ENCODE measurements at places on chromosomes 1 and 21.

GRCh38 chr1:157238585-157238984 is 100.4 kb upstream of the ETV3 start:
- no peak for DNase-seq

DNA sequence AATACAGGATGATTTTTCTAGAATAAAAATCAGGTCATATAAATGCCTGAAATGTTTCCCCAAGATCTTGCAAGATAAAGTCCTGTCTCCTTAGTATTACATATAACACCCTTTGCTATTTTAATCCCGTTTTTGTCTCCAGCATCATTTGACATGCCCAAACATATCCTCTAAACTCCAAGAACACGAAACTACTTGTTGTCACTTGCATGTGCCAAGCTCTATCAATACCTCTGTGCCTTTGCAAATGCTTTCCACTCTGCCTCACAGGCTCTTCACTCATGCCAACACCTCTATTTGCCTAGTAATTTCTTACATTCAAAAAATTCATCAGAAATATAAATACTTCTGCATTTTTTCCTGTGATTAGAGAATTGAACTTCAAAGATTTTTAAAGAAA is 37.9 kb downstream of the LRRIQ3 start:
- no peak for DNase-seq

GRCh38 chr1:213281640-213282301 is 230.7 kb downstream of the RPS6KC1 start:
- DNase-seq, result no peak

DNA sequence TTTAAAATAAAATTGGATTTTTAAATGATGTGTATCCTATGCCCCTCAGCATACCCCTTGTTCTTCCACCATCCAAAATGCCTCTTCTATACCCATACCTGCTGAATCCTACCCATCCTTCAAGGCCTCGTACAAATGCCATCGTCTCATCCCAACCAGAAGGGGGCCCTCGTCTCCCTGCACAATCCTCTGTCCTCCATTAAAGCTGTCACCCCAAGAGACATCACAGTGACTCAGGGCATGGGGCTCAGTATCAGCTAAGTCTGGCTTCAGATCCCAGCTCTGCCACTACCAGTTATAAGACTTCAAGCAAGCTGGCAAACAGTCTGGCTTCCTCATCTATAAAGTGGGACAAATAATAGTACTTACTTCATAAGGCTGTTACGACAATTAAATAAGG is 23.8 kb downstream of the IGFN1 start:
- DNase-seq, result no peak

GRCh38 chr1:194833111-194833510 is 1646.7 kb upstream of the B3GALT2 start:
- DNase-seq, result no peak

GRCh38 chr1:170261669-170262068 is 115.9 kb downstream of the NTMT2 start:
- DNase-seq, result no peak

DNA sequence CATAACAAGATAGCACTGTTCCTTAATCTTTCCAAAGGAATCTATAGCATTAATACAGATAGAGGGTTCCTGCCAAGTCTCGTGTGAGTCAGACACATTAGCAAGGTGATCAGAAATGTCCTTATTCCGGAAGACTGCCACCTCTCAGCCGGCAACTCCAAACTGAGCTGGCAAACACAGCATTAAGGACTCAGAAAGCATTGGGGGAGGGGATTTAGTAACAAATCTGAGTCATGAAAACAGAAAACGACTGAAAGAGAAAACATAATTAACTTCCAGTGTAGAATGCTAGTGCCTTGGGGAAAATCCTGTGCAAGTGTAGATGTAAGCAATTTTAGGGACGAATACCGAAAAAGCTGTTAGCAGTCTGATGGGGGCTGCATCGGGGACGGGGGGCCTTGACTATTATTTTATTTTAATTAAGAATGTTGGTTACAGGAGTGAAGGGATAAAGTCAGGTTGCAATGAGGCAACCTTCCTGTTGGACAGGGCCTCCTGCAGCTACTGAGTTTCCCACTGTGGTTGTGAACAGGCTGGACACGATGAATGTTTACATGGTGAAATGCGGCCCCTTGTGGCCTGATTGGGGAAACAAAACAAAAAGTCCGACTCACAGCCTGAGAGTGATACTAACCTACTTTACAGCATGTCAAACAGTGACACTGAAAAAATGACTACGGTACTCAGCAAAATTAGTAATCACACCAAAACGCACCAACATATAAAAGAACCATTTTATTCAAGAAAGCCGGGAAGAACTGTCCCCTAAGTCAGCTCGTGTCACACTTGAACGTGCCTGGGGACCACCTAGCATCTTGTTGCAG is 20.7 kb downstream of the MIS18A start:
- DNase-seq, result no peak

DNA sequence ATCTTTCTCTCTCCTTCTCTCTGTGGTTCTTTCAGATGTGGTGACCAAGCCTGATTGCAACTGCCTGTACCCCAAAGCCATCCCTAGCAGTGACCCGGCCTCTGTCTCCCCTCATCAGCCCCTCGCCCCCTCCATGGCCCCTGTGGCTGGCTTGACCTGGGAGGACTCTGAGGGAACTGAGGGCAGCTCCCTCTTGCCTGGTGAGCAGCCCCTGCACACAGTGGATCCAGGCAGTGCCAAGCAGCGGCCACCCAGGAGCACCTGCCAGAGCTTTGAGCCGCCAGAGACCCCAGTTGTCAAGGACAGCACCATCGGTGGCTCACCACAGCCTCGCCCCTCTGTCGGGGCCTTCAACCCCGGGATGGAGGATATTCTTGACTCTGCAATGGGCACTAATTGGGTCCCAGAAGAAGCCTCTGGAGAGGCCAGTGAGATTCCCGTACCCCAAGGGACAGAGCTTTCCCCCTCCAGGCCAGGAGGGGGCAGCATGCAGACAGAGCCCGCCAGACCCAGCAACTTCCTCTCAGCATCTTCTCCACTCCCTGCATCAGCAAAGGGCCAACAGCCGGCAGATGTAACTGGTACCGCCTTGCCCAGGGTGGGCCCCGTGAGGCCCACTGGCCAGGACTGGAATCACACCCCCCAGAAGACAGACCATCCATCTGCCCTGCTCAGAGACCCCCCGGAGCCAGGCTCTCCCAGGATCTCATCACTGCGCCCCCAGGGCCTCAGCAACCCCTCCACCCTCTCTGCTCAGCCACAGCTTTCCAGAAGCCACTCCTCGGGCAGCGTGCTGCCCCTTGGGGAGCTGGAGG is 12.7 kb downstream of the CSF1 start:
- DNase-seq, result no peak

DNA sequence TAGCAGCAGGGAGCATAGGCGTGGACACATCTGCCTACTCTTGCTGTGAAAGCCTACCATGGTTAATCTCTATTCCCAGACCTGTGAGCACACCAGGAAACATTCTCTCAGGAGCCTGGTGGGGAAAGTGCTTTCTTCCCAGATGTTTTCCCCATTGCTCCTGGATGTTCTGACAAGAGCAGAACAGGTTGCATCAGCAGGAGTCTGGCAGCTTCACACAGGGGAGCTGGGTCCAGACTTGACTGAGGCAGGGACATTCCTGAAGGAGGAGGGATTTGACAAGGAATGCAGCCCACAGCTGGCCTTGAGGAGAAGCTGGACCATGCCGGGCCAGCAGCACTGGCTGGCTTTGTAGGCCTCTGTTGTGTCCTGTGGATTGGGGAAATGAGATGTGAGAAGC is 21.0 kb upstream of the ARTN start:
- no peak for DNase-seq

DNA sequence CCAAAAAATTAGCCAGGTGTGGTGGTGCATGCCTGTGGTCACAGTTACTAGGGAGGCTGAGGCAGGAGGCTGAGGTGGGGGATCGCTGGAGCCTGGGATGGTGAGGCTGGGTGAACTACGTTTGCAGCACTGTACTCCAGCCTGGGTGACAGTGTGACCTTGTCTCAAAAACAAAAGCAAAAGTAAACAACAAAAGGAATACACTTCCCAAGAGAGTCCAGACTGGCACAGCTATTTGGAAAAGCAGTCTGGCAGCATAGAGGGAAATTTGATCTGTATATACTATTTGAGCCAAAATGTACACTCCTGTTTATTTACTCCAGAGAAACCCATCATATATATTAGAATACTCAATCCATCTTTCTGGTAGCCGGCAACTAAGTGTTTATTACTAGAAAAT is 107.0 kb upstream of the HMCN1 start:
- DNase-seq, result no peak

GRCh38 chr21:42194863-42195262 is 24.1 kb upstream of the ABCG1 start:
- DNase-seq, result no peak

DNA sequence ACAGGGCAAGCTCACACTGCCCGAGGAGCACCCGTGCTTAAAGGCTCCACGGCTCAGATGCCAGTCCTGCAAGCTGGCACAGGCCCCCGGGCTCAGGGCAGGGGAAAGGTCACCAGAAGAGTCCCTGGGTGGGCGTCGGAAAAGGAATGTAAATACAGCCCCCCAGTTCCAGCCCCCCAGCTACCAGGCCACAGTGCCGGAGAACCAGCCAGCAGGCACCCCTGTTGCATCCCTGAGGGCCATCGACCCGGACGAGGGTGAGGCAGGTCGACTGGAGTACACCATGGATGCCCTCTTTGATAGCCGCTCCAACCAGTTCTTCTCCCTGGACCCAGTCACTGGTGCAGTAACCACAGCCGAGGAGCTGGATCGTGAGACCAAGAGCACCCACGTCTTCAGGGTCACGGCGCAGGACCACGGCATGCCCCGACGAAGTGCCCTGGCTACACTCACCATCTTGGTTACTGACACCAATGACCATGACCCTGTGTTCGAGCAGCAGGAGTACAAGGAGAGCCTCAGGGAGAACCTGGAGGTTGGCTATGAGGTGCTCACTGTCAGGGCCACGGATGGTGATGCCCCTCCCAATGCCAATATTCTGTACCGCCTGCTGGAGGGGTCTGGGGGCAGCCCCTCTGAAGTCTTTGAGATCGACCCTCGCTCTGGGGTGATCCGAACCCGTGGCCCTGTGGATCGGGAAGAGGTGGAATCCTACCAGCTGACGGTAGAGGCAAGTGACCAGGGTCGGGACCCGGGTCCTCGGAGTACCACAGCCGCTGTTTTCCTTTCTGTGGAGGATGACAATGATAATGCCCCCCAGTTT is 1.3 kb downstream of the CELSR2 start:
- no peak for DNase-seq

- DNase-seq, result no peak
Measured at GRCh38 chr1:248189026-248189425, 8.0 kb upstream of the OR2M3 start.

DNA sequence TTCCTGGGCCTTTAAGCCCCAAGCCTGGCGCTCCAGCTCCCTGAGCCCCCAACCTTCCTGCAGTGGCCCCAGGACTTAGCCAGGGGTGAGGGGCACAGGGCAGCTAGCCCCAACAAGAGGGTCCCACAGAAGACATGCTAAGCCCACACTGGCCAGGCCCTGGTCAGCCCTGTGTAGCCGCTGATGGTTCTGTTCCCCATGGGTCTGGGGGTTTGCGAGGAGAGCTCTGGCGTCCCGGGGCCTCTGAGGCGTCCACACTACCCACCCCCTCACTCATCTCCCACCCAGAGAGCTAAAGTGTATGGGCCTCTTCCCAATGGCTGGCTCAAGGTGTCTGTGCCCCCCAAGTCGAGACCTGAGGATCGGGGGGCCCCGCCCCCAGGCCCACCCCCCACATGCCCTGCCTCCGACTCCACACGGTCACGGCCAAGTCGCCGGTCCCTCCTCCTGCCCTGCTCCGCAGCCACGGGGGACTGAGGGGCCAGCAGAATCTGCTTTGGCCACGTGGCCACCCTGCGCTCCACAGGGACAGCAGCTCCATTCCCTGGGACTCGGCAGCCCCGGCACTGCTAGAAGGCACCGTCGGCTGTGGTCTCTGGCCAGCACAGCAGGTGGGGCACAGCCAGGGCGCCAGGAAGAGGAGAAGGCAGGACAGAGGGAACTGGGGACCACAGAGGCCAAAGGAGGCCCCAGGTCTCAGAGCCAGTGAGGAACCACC is 7.8 kb downstream of the TNFRSF18 start:
- peak; percentile 15 for DNase-seq

GRCh38 chr1:61626816-61627215 is 98.1 kb downstream of the TM2D1 start:
- DNase-seq, result no peak

DNA sequence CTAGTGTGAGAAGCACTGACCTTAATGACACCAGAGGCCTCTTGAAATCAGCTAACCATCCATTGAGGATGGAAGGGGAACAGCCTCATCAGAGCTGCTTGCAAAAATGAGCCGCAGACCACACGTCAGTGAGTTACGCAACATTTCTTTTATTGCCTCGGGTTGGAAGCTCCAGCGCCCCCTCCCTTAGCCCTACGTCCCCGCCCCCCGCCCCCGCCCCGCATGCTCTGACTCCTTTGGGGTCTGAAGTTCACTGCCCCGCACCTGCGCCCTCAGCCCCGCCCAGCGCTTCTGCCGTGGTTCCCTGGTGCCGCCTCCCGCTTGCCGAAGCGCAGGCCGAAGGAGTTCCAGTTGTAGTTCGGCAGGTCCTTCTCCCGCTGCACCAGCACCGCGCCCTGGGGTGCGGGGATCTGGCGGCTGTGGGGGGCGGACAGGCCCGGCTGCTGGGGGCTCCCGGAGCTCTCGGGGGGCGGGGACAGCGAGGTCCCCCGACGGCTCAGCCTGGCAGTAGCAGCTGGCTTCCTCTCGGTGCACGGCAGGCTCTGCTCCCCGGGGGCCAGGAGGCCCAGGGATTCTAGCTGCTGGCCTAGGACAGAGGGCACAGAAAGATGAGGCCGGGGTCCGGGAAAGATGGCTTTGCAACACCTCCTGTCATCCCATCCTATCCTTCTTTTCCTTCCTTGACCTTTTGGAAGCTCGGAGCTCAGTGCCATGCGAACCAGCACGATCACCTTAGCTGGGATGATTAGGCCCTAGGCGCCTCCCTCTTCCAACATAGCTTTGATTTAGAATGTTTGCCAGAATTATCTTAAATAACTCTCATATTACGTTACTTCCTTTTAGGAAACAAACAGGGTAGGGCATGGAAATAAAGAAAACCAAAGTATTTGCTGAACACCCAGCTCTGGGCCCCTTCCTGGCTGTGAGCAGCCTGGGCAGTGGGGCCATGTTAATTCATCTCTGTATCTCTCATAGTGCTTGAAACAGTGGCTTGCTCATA is 5.8 kb downstream of the KISS1 start:
- peak; percentile 41 for DNase-seq

DNA sequence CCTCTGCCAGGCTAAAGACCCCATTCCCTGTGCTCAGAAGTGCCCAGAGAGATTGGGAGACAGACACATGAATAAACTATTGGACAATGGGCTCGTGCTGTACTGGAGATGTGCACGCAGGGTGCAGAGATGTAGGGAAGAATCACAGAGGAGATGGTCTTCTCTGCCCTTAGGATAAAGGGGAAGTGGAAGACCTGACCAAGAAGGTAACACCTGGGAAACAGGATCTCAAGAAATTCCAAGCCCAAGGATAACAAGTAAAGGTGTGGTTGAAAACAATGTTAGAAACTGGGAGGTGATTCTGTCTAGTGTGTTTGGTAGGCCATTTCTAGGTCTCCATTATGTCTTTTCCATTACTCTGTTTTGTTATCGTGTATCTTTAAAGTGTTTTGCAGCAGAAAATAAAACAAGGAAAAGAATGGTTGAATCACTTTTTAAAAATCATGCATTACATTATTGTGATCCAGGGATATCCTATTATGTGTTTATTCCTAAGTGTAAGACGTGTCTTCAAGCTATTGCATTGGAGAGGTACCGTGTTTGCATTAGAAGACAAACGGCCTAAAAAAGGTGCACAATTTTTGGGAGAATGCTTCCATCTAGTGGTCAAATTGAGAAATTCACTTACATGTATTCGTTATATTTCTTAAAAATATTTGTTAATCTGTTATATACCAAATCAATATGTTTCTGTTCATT is 40.8 kb upstream of the KCTD3 start:
- DNase-seq, result no peak

GRCh38 chr1:10796029-10796944 is at the start of gene CASZ1:
Gene CASZ1, minus strand, starts transcription at chr1:10796646. Its CDS starts 102,757 bp downstream, at chr1:10693889.
- no peak for DNase-seq
